RCC 7860 (cell line): ENCODE measurements at places on chromosomes 1 and 21.
A peak's percentile ranks its signal among the peaks of the same experiment; 100 is the strongest.

DNA sequence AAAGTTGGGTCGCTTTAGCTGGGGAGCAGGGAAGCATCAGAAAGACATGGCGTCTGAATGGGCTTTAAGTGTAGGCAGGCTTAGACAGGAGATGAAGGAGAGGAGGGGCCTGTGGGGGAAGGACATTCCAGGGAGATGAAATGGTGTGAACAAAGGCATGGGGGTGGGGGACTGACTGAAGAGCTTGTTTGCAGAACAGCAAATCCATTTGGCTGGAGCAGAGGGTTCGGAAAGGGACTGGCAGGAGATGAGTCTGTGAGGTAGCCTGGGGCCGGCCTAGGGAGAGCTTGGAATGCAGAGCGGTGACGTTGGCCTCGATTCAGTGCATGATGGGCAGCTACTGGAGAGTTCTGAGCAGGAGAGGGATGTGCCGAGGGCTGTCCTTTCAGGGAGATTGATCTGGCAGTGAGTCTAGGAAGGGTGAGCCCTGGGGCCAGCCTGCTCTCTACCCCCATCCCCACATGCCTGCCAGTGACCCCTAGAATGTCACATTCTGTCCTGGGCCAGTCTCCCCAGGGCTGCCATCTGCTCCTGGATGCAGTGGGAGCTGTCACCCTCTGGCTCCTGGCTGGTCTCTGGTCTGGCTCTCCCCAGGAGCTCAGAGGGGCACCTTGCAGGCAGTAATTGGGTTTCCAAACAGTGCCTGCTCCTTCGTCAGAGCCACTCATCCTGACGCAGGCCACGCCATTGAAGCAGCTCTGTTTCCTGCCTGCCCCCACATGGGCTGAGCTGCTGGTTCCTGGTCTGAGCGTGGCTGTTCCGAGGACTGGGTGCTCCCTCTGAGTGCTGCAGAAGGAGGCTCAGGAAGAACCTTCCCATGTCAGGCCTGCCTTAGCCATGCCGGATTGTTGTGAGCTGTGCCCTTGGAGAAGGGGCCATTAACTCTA is 22.3 kb upstream of the TMEM222 start:
- DNase-seq = peak; percentile 79

GRCh38 chr1:116690849-116691406 is 23.4 kb upstream of the IGSF3 start:
- no peak for DNase-seq

GRCh38 chr1:3732434-3733093 is 19.7 kb upstream of the CCDC27 start:
- DNase-seq = no peak

GRCh38 chr1:58746757-58747156 is 37.1 kb downstream of the JUN start:
- DNase-seq = no peak

DNA sequence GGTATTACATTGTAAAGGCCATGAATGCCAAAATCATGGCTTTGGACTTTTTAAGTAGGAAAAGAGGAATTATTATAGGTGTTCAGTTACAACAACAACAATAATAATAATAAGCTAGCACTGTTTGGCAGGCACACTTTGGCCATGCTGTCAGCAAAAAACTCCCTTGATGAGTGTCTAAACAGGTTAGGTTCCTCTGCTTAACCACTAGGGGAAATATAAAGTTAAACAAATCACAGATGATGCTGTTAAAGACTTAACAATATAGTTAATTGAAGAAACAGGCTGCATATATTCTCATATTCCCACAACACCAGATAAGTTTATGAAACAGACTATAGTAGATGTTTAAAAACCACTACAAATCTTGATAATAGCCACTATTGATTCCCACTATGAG is 46.4 kb downstream of the RGS21 start:
- DNase-seq = no peak
